ENCODE measurements at places on chromosomes 1 and 21.

GRCh38 chr1:183571678-183572268, 18.5 kb downstream of the NCF2 start:
- no peak for DNase-seq

- no peak for DNase-seq
These were observed 20.7 kb downstream of the ERO1B start for GRCh38 chr1:236261033-236261432.

DNA sequence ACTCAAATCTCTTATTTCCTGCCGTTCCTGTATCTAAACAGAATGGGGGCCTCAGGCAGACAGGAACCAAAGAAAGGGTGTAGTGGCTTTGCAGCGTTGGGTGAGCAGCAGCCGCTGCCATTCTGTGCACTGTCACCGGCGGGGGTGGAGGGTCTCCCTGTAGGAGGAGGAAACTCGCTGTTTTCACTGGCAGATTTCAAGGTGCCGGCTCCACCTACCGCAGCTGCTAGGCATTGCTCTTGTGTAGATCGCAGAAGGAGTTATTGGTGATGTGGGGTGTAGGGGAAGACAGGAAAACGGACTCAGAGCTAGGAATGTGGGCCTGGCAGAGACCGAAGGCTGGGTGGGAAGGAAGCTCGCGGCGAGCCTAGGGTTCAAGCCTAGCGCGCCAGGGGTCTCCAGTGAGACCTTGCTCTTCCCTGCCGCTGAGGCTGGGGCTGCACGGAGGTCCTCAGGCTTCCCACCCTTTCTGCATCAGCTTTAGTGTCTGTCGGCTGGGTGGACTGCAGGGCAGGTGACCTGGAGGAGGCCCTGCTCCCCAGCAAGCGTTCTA, 20.8 kb downstream of the ATP5PO start:
- DNase-seq: peak; percentile 71

DNA sequence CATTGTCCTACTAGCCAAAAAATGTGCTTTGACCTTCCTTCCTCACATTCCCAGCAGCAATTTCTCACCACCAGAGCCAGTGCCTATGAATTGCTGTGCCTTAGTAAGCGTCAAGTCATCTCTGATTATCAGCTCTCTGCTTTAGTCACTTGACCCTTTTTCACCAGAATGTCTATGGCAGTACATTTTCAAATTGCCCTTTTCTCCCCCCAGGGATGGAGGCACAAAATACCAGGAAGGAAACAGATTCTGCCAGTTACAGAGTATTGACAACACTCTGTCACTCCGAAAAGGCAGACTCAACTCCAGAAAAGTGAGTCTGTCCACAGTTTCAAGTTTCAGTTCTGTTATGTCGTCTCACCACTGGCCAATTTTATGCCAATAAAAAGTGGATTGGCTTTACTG, 167.4 kb downstream of the TNFSF18 start:
- no peak for DNase-seq

GRCh38 chr1:191634801-191635508, 523.3 kb upstream of the RGS18 start:
- DNase-seq: no peak

- DNase-seq: no peak
These were observed 66.2 kb downstream of the COQ8A start for GRCh38 chr1:227006226-227006796.

- DNase-seq: peak; percentile 85
These were observed 444 bp upstream of the HDGF start for GRCh38 chr1:156751757-156752481.

- DNase-seq: no peak
These were observed 37.3 kb downstream of the F13B start for GRCh38 chr1:197029749-197030148.

DNA sequence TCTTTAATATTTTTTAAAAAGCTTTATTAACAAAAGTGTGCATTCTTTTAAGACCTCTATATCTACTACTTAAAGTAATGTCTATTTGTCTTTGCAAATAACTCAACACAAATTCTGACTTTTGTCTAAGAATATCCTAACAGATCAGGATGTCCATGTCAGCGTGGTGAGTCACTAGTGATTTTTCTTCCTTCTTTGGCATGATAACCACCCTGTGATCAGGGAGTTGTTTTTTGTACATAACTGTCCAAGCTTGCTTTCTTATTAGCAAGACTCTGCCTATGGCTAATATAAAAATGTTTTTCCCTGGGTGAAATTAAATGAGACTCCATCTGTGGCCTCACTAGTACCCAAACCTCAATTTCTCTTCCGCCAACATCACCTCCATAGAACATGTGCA, 688.9 kb upstream of the ADGRL2 start:
- no peak for DNase-seq

GRCh38 chr1:27483659-27484058, 6.3 kb downstream of the WASF2 start:
- no peak for DNase-seq

DNA sequence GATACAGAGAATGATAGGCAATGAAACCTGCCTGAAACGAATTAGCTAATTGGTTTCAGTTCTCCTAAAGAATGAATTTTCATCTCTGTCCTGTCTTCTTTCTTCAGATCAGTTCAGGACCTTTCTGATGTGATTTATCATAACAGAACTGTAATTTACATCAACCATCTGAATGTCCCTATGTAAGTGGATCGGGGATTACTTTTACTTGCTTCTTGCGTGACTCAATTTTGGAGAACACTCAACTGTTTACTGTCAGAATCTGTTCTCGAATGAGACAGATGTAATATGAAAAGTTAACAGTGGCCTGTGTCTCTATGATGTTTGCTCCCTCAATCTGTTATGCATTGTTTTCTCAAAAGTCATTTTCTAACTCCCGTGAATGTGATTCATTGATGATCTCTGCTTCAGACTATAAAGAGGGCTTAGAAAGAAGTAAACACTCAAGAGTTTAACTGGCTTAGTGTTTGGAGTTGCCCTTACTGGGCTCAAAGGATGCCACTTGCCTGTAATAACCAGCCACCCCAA, 111.0 kb downstream of the GABPA start:
- DNase-seq: no peak

DNA sequence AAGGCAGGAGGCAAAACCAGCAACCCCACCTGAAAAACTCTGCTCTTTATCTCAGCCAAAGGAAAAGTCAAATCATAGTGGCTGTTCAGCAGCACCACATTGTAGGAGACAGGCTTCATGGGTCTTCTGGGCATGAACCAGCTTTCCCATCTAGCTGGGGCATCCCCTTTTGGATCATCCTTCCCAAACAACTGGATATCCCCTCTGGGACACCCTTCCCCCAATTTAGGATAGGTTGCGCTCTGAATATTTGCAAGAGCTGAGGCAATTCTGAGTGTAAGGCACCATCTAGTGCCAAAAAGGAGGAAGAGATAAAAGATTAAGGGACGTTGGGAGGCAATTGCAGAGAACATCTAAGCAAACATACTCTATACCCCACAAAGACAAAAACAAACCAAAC, 295.8 kb downstream of the MATN1 start:
- DNase-seq: no peak

- no peak for DNase-seq
These were observed 7.9 kb downstream of the LURAP1 start for GRCh38 chr1:46211051-46211450.

DNA sequence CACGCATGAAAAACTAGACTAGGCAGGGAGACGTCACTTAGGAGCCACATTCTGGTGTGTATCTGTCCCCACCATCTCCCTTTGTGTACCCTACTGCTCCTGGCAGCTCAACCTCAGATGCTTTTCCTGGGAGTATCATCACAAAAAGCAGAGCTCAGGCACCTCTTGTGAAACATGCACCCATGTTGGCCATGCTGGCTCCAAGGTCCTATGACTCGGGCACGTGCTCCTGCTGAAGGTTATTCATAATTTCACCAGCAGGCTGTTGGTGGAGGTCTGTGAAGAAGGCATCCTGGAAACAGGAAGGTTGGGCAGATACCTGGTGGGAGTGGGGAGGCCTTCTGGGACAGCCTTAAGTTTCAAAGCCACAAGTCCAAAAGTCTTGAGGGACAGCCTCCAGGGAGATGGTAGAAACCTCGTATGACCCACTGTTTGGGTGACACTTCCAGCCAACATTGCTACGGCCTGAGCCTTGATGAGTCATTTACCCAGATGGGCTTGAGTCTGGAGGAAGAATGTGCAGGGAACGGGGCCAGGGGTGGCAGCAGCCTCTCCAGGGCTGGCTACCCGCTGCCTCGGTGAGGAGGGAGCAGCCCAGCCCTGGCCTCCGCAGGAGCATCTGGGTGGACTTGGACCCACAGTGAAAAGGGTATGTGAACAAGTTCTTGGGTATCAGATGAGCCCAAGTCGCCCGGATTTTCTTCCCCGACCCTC, 75.8 kb downstream of the PGBD5 start:
- no peak for DNase-seq

GRCh38 chr1:180956028-180956640, 43.4 kb downstream of the KIAA1614 start:
- no peak for DNase-seq

- no peak for DNase-seq
These were observed 155.1 kb upstream of the IGSF21 start for GRCh38 chr1:17952506-17952905.

GRCh38 chr1:74145086-74145485, 52.9 kb downstream of the LRRIQ3 start:
- no peak for DNase-seq

DNA sequence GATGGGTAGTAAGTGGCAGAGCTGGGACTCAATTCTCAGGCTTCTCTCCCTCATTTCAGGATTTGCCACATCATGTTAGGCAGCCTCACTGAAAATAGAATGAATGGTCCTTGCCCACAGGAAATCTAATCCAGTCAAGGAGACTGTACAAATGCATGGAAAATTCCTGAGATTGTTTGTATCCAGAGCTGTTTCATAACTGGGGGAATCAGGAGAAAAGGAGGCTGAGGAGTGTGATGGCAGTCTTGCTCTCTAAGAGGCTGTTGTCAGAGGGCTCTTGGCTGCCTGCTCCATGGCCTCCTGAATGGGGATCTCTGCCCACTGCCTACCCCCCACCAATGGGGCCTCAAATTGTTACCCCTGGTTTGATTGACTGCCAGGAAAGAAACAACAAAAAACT, 141.9 kb upstream of the TNR start:
- DNase-seq: no peak

DNA sequence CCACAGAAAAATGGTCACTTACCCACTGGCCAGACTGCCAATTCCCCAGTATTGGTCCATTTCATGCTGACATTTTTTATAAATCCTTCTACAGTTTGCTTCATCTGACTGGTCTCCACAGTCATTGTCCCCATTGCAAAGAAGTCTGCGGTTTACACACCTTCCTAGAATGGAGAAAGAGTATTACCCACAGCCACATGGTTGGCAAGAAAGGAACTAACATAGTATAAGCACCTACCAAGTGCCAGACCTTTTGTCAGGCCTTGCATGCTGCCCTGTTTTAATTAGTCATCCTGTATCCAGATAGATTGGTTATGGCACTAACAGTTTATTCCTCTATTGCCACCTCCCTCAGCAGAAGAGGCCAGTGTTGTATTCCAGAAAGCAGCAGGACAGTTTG, 11.2 kb downstream of the C8B start:
- DNase-seq: no peak

DNA sequence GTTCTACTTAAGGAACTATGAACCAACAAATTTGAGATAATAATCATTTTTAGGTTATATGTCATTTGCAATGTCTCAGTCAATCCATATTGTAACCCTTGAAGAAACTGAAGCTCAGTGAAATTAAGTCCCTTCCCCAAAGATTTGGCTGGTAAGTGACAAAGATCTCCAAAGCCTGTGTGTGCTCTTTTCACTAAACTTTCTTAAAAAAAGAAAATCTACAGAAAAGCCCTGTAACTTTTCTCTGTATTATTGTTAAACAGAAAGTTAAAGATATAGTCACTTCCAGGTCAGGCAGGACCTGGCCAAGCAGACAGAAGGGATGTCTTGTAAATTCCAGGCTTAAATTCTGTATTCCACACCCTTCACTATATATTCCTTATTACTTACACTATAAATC, 1.5 kb downstream of the LIX1L start:
- DNase-seq: no peak

- no peak for DNase-seq
These were observed 60.8 kb upstream of the RNF11 start for GRCh38 chr1:51175278-51175677.

DNA sequence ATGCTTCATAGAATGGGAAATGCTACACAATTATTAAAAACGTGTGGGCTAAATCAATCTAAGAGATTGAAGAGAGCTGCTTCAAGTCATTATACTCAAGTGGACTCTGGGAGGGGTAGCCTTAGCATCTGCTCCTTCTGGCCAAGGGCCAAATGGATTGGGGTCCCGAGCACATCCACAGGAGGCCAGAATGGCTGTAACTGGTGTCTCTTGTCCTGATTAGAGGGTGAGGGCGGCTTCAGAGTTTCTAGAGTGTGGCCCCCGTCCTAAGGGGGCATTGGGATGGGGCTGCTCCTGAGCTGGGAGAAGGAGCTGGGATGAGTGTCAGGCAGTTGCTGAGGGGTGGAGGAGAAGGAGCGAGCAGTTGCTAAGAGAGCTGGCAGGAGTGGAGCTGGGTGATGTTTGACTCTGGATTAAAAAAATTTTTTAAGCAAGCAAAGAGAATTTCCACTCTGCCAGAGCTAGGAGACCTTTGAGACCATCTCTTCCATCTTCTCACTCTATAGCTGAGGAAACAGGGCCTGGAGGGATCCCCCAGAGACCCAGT, 71.3 kb upstream of the TLR5 start:
- DNase-seq: no peak

DNA sequence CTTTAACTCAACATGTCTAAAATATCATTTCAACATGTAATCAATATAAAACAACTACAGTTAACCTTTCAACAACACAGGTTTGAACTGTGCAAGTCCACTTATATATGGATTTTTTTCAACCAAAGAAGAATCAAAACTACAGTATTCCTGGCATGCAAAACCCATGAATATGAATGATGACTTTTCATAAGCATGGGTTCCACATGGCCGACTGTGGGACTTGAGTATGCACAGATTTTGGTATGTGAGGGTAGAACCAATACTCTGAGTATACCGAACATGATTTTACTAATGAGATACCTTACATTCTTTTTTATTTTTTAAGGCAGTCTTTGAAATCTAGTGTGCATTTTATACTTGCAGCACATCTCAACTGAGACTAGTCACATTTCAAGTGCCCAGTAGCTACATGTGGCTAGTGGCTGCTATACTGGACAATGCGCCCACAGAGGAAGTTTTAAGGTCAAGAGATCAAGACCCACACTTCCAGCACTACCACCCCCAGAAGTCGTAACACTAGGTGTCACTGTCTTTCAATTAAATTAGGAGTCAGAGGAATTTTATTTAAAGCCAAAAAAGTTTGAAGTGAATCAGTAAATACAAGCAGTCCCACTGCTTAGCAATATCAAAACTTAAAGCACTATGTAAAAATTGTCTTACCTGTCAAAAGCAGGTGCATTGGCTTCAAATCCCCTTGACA, 40.0 kb downstream of the SYNJ1 start:
- DNase-seq: no peak

- no peak for DNase-seq
These were observed 6.1 kb upstream of the SLC19A2 start for GRCh38 chr1:169491845-169492281.
